ENCODE measurements at places on chromosomes 1 and 21. TPM values are rescaled to one million over a fixed set of nuclear protein-coding genes. Genes with fewer than 3 reads are reported as not detected.

RIPK4 gene
- total RNA-seq = 6.3 TPM

KISS1 gene
- not detected for total RNA-seq

CLEC20A gene
- total RNA-seq = not detected

CHRNB2 gene
- total RNA-seq = not detected

FMO2 gene
- total RNA-seq = 292 TPM

PRCC gene
- total RNA-seq = 34.5 TPM

IQCC gene
- total RNA-seq = not detected

IVL gene
- total RNA-seq = not detected

CCDC24 gene
- 24.0 TPM for total RNA-seq

BRDT gene
- not detected for total RNA-seq

KLHDC7A gene
- not detected for total RNA-seq

F13B gene
- not detected for total RNA-seq

KCNJ15 gene
- total RNA-seq = 0.41 TPM

AADACL3 gene
- total RNA-seq = not detected

FMO5 gene
- total RNA-seq = 1.9 TPM

CELA3A gene
- 2.0 TPM for total RNA-seq

DCST1 gene
- not detected for total RNA-seq

PALMD gene
- total RNA-seq = 23.3 TPM

VCAM1 gene
- total RNA-seq = 42.4 TPM

L1TD1 gene
- total RNA-seq = 0.63 TPM

SLAMF1 gene
- total RNA-seq = 1.8 TPM

All from thoracic aorta (tissue), 2 donors.